ENCODE measurements at places on chromosomes 12 and 14.
A peak's percentile ranks its signal among the peaks of the same experiment; 100 is the strongest.

- DNase-seq = no peak
Measured at GRCh38 chr12:868722-869121, 80.8 kb downstream of the RAD52 start.

GRCh38 chr12:1974812-1975211 lies 29.4 kb downstream of the DCP1B start:
- no peak for DNase-seq

- DNase-seq = peak; percentile 80
Measured at GRCh38 chr12:107320929-107321631, 227.7 kb upstream of the CRY1 start.

- DNase-seq = no peak
Measured at GRCh38 chr12:52063981-52064649, 5.7 kb upstream of the ATG101 start.

DNA sequence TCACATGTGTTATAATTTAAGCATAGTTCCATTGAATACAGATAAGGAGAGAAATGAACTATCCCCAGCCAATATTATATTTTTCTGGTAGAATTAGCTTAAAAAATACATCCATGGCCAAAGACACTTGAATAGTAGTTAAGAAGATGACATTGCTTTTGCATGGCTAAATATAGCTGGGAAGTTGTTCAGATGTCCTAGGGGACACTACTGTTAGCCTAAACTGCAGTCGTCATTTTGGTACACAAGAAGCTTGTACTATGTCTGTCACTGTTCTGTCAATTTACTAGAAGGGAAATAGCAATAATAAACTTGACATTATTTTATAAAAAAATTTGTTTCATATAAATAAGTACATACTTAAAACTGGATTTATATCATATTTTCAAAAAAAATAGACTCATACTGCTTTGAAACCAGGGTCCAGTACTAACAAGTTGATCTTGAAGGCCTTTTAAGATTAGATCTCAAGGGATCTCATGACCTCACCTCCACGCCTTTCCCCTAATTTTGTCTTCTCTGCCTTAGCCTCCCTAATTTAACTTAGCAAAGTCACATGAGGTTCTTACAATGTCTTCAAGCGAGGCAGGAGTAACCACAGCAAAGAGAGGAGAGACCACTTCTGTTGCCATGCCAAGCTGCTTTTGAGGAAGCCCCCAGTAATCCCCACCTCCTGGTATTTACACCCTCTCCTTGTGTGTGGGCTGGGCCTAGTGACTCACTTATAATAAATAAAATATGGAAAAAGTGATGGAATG lies 81.0 kb downstream of the AVPR1A start:
- no peak for DNase-seq

GRCh38 chr14:46940611-46941010 lies 289.0 kb upstream of the RPL10L start:
- DNase-seq = no peak

DNA sequence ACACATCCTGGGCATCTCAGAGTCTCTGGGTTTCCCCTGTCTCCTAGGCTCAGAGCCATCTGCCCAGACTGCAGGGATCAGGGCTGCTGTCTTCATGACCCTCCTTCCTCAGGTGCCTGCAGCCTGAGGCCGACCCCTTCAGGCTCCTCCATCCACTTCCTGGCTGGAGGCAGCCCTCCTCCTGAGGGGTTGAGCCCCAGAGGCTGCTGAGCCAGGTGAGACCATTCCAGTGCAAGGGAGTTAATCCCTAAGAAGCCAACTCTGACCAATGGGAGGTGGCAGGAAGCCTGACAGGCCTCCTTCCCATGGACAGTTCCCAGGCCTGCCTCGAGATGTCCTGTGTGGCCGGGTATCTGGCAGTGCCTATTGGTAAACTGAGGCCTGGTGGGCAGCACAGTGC lies 8.4 kb upstream of the PPP4R4 start:
- DNase-seq = no peak

DNA sequence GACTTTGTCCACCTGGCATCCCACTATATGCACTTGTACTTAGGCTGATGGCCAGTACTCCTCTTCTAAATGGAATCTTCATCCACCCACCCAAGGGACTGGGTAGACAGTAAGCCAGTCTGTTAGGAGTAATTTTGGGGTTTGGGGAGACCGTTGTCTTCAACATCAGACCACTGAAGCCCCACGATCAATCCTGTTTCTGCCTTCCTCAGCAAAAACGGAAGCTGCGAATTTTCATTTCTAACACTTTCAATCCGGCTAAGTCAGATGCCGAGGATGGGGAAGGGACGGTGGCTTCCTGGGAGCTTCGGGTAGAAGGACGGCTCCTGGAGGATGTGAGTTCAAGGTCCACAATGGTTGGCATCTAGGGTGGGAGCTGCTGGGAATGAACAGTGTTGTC lies 2.0 kb downstream of the SMARCD1 start:
- no peak for DNase-seq

- no peak for DNase-seq
Measured at GRCh38 chr14:69956970-69957369, 77.8 kb downstream of the SMOC1 start.

All from activated CD4-positive, alpha-beta T cell treated with anti-CD3 and anti-CD28 coated beads, Interleukin-2, amount 50 U/mL, for 1 hour (primary cell).